ENCODE measurements at places on chromosomes 7 and 10. TPM values are rescaled to one million over a fixed set of nuclear protein-coding genes. Genes with fewer than 3 reads are reported as not detected.

TMEM270 gene
- not detected for total RNA-seq

LARP4B gene
- 33.1 TPM for total RNA-seq

SFTPA1 gene
- not detected for total RNA-seq

LIPM gene
- not detected for total RNA-seq

CAMK1D gene
- 8.8 TPM for total RNA-seq

CYP3A4 gene
- not detected for total RNA-seq

OR13A1 gene
- not detected for total RNA-seq

CDC123 gene
- 136 TPM for total RNA-seq

EMX2 gene
- total RNA-seq: not detected

PRXL2A gene
- total RNA-seq: 40.7 TPM

NDUFA5 gene
- 33.2 TPM for total RNA-seq

EPHA1 gene
- total RNA-seq: not detected

MDH2 gene
- 322 TPM for total RNA-seq

FAM25C gene
- total RNA-seq: not detected

GATA3 gene
- total RNA-seq: 4.0 TPM

PDE6C gene
- total RNA-seq: not detected

LIPK gene
- total RNA-seq: not detected

STOX1 gene
- 0.60 TPM for total RNA-seq

CASD1 gene
- total RNA-seq: 8.2 TPM

CYP2C8 gene
- not detected for total RNA-seq

VSIR gene
- total RNA-seq: 31.7 TPM

COL28A1 gene
- 0.99 TPM for total RNA-seq

COL17A1 gene
- 2.1 TPM for total RNA-seq

SPACDR gene
- total RNA-seq: 0.73 TPM

EBLN1 gene
- not detected for total RNA-seq
